ENCODE measurements at places on chromosomes 7 and 10.

DNA sequence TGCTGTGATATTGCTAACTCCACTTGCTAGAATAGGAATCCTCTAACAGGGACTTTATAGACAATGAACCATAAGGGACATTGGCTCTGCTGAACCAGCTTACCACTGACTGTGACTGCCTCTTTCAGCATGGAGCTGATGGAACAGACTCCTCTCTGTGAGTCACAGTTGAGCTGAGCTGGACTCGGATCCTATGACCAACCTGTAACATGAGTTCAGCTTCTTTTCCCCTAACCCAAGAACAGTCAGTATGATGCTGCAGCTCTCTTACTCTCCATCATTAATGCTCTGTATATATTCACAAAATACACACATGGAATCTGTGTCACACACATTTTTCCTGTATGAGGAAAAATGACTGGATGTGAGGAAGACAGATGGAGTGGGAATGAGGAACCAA, 177.9 kb upstream of the BET1 start:
- DNase-seq: no peak

- DNase-seq: no peak
Measured at GRCh38 chr10:113801569-113801968, 50.1 kb downstream of the PLEKHS1 start.

- DNase-seq: no peak
Measured at GRCh38 chr10:20013991-20014750, 197.9 kb downstream of the PLXDC2 start.

DNA sequence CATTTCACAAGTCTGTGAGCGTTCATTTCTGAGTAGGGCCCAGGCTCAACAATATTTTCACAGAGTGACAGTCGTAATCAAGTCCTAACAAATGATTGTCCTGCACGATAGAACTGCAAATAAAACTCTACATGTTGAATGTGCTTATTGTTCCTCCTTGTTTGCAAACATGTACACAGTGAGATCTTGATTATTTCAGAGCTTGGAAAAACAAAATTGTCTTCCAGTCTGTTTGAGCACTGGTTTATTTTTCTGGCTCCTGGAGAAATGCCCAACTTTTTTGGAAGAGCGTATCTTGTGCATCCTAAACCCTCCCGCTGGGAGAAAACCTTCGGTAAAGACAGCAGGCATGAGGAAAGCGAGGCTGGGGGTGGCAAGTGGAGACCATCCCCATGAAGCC, 91.1 kb downstream of the TEX36 start:
- DNase-seq: no peak

DNA sequence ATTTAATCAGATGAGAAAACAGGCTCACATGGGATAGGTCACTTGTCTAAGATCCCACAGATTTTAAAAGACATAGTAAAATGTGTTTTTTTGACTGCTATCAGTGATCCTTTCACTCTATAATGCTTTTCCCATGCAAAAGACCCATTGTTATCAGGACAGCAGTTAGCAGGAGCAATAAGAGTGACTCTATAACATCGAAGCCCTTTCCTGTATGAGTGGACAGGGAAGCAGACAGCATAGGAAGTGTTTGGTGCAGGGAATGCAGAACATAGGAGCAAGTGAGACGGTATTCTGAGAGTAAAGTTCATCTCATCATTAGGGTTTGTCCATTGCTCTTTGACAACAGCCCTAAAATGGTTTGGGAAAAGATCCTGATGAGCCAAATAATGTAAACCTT, 68.5 kb downstream of the SLC25A13 start:
- no peak for DNase-seq

DNA sequence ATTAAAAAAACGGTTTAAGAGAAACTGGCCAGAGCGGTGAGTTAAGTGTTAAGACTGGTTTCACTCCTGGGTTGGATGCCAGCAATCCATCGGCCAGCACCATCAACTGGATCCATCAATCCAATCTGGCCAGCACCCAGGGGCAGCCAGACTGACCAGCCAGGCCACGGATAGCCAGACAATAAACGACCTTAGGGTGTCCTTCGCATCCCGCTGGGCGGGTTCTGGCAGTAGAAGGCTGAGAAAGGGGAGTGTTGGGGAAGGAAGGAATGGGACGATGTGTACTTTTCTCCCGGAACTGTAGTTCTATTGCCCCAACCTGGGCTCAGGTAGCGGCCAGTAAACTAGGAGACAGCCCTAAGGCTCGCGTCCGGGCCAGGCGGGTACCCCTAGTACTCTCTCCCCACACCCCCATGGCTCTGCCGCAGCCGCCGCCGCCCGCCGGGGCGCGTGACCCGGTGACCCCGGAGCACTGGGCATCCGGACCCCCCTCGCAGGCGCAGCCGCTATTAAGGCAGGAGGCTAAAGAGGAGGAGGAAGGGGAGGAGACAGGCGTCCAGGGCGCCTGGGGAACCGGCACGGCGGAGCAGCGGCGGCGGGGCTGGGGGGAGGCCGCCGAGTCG, at the start of gene CASD1:
CASD1 (plus strand) TSS at position 546 of the 623 bp plus-strand sequence. CDS start 276 bp downstream, outside the sequence.
- DNase-seq: peak; percentile 64

DNA sequence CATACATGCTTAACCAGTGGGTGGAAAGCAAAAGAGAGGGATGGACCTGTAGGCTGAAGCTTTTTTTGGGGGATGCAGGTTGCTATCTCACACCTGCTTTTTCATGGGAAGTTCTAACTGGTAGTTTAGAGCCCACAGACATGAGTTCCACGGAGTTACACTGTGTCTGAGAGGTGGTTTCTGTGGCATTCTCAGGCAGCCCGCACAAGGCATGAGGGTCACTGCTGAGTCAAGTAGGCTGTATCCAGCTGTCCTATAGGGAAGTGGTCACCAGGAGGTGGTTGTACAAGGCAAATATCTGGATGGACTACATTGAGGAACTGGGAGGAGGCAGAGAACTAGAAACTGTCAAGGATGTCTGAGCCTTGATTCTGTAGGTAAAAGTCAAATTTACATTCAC, 351.0 kb upstream of the POM121L12 start:
- DNase-seq: no peak

DNA sequence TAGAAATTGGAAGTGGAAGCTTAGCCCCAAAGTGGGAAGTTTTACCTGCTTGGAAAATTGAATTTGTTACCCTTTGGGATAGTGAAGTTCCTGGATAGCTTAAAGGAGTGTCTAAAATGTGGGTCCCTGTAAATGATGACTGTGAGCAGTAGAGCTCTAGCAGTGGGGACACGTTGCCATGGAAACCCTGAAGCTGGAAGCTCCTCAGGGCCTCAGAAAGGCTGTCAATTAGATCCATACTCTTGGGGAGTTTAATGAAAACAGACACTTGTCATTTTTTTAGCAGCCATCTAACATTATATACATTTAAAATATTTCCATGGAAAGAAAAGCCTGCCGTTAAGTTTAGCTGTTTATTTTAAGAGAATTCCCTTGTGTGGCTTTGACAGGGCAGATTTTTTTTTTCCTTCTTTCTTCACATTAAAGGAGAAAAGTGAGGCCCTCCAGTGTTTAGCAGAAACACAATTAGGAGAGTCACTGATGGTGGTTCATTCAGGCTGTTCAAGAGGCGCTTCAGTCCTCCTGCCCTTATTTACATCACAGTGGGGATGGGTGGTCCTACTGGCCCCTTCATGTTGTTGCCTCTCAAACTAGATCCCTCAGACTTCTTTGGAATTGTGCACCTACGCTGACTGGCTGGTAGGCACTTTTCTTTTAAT, 518.4 kb downstream of the CCSER2 start:
- no peak for DNase-seq

DNA sequence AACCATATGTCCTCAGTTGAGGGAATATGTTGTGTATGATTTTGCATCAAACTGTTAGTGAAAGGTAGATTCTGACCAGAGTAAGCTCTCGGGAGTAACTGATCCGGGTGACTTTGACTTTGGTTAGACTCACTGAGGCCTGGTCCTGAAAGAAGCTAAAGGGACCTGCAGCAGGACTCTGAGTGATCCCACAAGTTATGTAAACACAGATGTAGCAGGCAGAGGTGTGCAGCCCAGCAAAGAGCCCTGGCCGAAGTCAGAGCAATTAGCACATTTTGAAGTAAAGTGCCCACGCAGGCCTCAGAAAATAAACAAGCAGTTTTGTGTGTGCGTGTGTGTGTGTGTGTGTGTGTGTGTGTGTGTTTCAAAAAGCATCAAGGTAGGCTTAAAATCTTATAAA, 245.6 kb upstream of the FERD3L start:
- no peak for DNase-seq

DNA sequence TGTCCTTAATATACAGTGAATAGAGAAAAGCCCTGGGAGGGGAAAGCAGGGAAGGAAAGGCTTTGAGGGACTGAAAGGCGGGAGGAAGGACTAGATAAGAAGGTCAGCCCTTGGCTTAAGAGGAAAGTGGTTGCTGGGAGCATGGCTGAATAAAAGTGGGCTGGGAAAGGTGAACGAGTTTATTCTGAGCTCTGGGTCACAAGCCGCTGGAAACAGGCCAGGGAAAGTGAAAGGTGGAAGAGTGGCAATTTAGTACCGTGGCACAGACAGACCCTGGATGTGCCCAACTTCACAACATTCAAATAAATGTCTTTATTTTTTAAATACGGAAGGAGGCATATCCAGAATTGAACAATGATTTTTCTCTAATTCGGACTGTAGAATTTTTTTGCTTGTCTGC, 39.7 kb downstream of the TAC1 start:
- no peak for DNase-seq

GRCh38 chr10:12947741-12948140, 53.8 kb downstream of the CCDC3 start:
- no peak for DNase-seq

- no peak for DNase-seq
Measured at GRCh38 chr7:1318661-1319060, 86.0 kb downstream of the UNCX start.

DNA sequence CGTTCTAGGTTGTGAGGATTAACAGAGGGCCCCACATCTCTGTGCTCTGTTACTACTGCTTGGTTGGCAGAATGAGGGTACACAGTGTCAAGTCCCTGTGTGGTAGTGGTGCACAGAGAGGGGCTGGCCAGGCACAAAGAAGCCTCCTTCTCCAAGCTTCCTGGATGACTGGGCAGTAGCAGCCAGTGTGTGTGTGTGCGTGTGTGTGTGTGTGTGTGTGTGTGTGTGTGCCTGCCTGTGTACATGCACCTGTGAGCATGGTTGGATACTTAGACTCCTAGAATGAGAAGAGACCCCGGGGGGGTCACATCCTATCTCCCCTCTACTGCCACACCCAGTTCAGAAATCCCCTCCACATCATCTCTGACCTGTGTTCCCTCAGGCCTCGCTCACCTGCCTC, 146.7 kb upstream of the UNC5B start:
- DNase-seq: no peak

DNA sequence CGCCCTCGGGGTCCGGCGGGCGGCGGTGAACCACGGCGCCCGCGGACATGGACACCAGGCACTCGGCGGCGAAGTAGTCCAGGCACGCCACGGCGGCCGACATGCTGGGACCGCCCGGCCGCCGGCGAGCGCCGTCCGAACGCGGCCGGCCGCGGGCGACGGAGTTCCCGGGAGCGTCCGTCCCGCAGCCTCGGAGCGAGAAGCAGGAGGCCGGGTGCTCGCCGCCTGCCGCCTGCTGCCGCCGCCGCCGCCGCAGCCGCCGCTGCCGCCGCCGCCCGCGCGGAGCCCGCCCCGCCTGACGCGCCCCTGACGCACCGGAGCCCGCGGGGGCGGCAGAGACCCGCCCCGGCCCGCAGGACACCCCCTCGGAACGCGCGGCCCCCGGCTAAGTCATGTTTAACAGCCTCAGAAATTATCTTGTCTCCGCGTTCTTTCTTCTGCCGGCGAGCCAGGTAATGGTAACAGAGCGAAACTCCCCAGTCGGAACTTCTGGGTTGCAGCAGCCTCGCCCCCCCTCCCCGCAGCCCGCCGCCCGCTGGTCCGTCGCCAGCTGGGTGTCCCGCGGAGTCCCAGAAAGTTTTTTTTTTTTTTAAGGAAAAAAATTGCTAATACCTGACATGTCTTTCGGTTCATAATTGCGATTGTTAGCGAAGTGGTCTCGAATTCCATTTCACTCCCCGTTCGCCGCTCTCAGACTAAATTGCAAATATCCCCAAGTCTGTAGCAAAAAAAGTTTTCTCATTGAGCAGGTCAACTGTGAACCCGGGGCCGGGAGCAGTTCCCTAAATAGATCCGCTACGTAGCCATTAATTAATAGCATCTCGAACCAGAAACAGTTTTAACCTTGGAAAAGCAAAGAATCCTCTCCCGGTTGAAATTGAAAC, at the start of gene KLF14:
KLF14 (minus strand) TSS at position 277 of the 884 bp plus-strand sequence; CDS start at position 103, 174 bp downstream.
- DNase-seq: peak; percentile 50

- no peak for DNase-seq
Measured at GRCh38 chr10:96695366-96695765, 24.9 kb downstream of the PIK3AP1 start.

DNA sequence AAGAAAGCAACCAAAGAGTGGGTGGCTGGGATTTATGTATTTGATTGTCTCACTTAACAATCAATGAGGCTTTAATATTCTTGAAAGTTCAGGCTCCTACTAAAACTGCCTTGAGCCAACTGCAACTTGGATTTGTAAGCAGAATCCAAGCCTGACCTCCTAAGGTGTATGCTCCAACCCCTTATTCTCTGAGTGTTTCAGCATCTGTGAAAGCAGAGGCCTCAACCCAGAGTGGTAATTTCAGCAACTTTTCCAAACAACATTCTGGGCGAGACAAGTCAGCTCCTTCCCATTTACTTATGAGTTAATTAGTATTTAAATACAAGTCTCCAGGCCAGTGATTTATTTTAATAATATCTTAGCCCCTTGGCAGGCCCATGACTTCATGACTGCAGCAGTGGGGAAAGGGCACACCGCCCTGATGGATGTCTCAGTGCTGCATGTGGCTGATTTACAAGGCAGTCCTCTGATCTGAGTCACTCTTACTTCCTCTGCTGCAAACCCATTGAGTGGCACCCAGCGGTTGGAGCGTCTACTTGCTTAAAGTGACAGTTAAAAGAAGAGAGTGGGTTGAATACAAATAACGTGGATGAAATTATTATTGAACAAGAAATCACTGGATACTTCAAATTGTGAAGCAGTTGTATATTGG, 209.1 kb downstream of the TRIL start:
- no peak for DNase-seq

DNA sequence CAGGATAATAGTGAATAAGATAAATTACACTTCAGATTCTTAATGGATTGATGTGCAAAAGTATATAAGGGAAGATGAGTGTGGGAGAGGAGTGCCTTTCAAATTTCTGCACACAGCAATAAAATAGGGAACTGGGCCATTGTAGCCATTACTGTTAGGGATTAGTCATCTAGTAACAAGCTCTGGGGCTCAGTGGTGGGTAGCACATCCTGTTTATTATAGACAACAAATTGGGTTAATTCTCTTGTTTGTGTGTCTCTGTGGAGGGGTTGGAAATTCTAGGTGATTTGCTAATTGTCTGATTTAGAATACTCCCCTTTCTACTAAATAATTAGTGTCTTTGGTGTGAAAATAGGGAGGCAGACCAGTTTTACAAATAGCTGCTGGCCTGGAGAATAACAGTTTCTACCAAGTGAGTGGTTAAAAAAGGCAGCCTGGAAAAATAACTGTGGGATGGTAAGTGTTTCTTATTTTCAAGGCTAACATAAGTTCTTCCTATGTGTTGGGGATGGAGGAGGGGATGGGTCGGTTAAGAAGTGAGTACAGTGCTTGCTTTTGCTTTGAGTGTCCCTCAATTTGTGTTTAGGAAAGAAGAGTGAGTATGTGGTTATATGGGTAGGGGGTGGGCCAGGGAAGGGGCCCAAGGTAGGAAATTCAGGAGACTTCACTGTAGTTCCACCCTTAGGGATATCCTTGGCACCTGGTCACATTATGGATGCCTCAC, 43.3 kb upstream of the TMEM248 start:
- no peak for DNase-seq

- DNase-seq: no peak
Measured at GRCh38 chr10:42999385-43000020, 77.4 kb upstream of the RET start.
